ENCODE measurements at places on chromosomes 11 and 22.

- DNase-seq = peak; percentile 87
Observed at GRCh38 chr22:26642465-26643417, 14.6 kb upstream of the MIAT start.

DNA sequence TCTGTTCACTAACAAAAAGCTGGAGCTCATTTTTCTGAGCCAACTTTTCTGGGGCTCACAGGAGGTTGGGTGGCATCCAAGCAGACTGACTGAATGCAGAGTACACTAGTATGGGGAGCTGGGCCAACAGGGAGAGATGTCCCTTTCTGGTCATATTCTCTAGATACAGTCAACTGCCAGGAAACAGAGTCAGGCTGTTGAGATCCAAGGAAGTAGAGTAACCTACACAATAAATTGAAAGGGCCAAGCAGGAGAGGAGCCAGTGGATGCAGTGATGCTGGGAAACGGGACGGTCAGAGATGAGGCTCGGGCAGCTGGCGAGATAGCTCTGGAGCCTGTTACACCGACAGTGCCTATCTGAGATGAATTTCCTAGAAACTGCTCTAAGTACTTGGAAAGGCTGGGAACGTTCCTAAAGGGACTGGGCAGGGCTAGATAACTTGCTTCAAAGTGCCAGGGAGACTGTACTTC is 71.1 kb downstream of the LARGE2 start:
- no peak for DNase-seq

GRCh38 chr11:69804769-69805508 is 14.3 kb downstream of the FGF3 start:
- DNase-seq = no peak

GRCh38 chr22:39960791-39961746 is 872 bp downstream of the TMA7B start:
- DNase-seq = peak; percentile 62

GRCh38 chr11:27658535-27659236 is 41.6 kb downstream of the BDNF start:
- DNase-seq = no peak

GRCh38 chr11:93585758-93586157 is 42.6 kb upstream of the SMCO4 start:
- no peak for DNase-seq

DNA sequence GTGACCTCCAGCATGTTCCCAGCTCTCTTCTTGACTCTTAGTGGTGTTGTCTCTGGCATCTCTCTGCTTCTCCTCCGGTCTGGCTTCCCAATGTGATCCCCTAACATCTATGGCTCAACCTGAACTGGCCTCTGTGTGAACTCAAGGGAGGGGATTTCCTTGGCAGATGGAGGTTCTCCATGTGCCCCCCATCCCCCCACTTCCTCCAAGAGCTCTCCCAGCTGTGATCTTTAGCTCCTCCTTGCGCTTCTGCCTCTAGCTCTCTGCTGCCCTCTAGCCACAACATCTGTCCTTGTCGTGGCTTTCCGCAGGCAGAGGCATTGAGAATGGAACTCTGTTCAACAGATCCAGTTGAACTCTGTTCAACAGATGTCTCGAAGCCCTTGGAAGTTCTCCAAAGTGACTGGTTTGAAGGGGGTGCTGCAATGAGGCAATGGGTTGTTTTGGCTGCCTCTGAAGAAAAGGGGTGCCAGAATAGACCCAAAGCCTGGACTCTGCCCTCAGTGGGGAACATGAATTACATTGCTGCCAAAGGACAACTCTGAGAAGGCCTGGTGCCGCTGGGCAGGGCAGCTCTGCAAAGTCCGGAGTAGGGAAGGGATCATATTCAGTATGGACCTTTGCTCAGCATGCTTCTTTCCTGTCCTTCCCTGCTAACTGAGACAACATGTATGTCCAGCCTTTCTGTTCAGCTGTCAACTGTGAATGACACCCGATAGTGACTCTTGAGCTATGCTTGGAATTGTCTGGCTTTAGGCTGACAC is 61.9 kb downstream of the ADM start:
- peak; percentile 40 for DNase-seq

DNA sequence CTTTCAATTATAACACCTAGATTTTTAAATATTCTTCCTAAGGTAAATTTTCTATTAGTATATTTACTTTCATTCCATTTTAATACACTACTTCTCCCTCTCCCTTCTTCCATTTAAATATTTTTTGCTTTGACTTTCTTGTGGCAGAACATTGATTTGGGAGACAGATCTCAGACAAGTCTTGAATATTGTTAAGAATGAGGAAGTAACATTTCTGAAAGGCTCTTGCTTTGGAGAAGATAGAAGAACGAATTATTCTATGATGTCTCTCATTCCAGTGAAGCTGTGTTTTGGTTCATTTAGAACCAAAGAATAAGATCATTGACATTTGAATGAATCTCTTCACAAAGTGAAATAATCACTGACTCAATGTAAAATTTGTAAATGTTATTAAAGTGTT is 2.4 kb downstream of the IPO7 start:
- no peak for DNase-seq

DNA sequence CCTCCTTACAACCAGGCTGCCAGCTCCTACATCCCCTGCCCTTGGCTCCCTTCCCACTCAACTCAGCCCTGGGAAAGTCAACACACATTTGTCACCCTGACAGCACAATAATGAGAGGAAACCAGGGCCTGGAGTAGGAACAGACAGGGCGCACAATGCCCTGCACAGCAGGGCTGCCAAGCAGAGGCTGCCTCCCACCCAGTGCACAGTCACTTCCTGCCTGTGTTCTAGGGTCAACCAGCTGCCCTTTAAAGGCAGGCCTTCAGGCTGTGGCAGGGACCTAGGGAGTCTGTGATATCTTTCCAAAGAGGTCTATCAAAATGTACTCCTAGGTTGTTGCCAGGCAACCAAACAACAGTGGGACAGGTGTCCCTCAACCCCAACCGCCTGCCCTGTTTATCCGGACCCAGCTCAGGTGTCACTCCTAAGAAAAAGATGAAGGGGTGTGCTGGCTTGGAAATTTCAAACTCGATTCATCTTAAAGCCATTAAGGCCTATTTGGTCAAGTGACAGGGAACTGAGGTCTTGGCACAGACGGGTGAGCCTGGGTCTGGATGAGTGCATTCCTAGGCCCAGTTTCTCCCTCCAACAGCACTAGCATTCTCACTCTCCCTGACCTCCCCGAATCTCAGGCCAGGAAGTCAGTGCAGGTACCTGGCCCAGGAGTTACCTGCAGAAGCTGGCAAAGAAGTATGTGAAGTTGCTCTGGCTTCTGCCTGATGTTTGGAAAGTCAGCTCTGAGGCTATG is 110.3 kb upstream of the PITPNB start:
- DNase-seq = no peak

GRCh38 chr11:57356268-57356667 is 18.1 kb downstream of the P2RX3 start:
- DNase-seq = no peak

GRCh38 chr11:133414506-133414905 is 117.8 kb downstream of the OPCML start:
- DNase-seq = no peak

GRCh38 chr11:4921796-4922195 is 2.3 kb downstream of the OR51G1 start:
- DNase-seq = no peak

DNA sequence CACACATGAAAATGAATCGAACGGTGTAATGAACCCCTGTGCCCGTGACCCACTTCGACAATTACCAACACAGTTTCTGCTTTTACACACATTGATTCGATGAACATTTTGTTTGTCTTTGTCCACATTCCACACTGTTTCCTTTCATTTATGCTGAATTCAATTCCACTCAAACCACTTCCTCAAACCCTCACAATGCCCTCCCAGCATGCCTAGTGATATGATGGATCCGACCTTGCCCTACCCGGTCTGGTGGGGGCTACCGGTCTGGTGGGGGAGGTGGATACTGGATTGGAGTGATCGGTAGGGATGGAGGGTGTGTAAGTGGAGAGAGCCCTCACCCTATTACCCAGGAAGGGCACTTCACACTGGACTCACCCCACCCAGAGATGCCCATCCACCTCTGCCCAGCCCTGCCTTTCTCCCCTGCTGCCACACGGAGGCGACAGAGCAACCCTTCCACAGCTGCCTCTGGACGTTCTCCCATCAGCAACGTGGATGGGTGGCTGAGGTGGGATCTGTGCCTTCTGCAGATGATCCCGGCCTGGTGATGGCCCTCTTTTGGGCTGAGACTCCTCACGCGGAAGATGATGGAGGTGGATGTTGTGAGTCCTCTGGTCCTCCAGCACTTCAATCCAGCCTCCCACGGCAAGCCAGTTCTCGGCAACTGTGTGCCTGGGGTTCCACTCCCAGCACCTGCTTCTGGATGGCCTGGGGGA is 33.0 kb upstream of the P2RY2 start:
- peak; percentile 38 for DNase-seq

DNA sequence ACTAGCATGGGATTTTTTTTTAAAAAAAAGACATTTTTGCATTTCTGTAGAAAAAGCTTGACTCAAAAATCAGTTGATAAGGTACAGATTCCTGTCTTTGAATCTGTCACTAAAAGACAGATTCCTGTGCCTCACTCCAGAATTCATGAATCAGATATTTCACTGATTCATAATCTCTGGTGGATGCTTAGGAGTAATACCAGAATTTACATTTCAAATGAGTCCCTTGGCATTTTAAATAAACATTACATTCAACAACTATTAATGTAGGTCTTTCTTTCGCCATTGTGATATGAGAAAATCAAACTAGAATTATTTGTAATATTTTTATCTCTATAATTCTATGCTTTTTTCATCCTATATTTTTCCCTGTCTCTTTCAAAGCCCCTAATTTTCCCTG is 128.3 kb downstream of the APIP start:
- no peak for DNase-seq

- no peak for DNase-seq
Observed at GRCh38 chr11:61037441-61038093, 64.7 kb upstream of the CD5 start.

DNA sequence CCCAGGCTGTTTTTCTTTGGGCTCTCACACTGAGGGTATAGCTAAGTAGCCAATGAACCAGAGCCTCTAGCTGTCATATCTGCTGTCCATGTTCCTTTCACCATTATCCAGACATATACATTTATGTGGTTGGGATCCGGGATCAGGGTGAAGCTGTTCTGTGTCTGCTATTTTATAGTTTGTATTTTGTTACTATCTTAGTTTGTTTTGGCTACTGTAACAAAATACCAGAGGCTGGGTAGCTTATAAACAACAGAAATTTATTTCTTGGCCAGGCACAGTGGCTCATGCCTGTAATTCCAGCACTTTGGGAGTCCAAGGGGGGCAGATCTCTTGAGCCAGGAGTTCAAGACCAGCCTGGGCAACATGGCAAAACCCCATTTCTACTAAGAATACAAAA is 40.5 kb upstream of the CABP7 start:
- DNase-seq = no peak

GRCh38 chr11:94602430-94603372 is 35.5 kb downstream of the PIWIL4 start:
- DNase-seq = peak; percentile 38

GRCh38 chr11:17703951-17704350 is 15.4 kb upstream of the MYOD1 start:
- no peak for DNase-seq

Data from activated CD8-positive, alpha-beta memory T cell treated with anti-CD3 and anti-CD28 coated beads, Interleukin-2, amount 50 U/mL, for 4 hours (primary cell).